ENCODE measurements at places on chromosomes 4 and X. TPM values are rescaled to one million over a fixed set of nuclear protein-coding genes. Genes with fewer than 3 reads are reported as not detected.

DNA sequence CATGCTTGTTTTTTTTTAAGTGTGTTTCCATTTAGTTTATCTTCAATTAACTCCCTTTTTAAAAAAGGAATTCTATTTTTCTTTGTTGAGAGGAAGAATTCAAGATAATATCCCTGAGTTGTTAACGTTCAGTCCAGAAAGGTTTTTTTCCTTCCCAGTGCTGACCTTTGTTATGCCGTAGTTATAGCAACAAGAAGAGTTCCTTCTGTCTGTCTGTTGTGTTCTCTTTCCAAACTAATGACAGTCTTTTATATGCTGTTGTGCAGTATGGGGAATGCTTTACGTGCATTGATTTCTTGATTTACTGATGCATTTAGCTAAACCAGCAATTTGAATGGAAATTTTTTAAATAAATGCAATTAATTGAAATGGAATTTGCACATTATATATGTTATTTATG, 6.6 kb upstream of the CXXC4 start:
- H3K27ac ChIP-seq: no peak overlapping the region
- no peak for DNase-seq
- no peaks in the 10 kb centered on the region for H3K4me1 ChIP-seq

MAGEE2 gene
- not detected for total RNA-seq

DNA sequence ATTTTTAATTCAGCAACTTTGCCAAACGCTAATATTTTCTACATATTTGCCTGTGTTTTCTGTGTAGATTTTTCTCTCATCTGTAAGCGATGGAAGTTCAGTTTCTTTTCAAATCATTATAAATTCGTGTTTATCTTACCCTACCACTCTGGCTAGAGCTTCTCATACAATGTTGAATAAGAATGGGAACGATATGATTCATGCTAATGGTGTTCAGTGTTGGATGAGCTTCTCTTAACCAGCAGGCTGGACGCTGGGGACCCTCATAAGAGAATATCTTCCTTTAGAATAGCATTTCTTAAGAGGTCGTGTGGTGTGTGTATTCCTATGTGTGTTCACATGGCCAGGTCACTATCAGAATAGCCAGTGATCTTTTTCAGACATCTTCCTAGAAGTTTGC, 31.0 kb downstream of the NSDHL start:
- DNase-seq: no peak
- H3K4me1 ChIP-seq: no peaks in the 10 kb centered on the region
- H3K36me3 ChIP-seq: peaks cover 55% of the 10 kb centered on the region
- no peak overlapping the region for H3K27ac ChIP-seq
- no peaks in the 10 kb centered on the region for H3K27me3 ChIP-seq

DNA sequence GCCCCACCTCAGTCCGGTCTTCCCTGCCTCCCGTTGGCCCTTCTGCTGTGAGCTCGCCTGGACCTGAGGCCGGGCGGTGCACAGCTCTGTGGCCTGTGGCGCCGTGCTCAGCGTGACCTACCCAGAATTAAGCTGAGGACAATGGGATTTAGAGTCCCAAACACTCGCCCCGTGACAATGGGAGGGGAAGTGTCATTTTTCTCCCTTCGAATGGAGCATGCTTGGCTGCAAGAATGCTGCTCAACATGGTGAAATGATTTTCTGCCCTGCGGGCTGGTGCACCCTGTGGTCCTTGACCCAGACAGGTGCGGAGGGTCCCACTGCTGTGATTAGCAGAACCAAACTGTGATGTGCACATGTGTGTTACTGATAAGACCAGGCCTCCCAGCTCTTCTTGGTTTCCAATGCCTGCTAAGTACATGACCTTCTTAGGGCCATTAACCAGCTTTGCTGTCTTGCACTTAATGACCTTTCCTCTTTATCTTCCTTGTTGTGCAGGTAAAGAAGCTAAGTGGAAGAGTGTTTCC, 772 bp downstream of the EOLA1 start:
- no peaks in the 10 kb centered on the region for H3K27me3 ChIP-seq
- no peak for DNase-seq
- peaks cover 15% of the 10 kb centered on the region for H3K4me1 ChIP-seq
- H3K36me3 ChIP-seq: peaks cover 9% of the 10 kb centered on the region
- H3K27ac ChIP-seq: peak overlapping the region; percentile 100

DNA sequence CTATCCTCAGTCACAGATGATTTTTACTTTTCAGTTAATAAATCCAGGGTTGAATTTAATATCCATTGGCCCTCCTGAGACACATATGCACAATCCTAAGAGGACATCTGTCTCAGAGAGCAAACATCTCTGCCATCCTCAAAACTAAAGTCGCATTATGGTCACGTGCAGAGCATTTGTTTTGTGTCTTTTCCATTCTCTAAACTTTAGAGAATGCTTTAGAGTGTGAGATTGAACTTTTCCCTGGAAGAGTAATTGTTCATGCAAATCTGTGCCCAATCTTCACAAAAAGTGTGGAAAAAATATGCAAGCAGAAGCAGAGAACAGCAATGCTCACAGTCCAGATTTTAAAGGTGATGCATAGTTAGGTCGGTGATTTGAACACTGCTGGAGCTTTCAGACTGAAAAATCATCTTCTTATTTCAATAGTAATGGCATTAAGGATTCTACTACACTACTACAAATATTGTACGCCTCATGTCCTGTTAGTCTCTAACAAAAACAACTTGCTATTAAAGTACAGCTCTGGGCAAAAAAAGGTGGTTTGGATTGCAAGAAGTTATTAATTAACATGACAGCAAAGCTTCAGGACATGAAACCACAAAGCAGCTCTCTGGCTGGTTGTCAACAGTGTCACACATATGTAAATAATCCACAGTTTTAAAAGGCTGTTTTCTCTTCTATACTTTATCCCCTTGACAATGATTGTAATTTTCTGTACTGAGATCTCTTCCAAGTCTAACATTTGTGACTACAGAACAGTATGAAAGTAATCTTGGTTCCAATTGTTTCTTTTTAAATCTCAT, 19.9 kb downstream of the DCHS2 start:
- no peaks in the 10 kb centered on the region for H3K36me3 ChIP-seq
- H3K4me3 ChIP-seq: no peak overlapping the region
- H3K27me3 ChIP-seq: peaks cover 30% of the 10 kb centered on the region
- no peak overlapping the region for H3K27ac ChIP-seq
- no peak for DNase-seq
- no peaks in the 10 kb centered on the region for H3K4me1 ChIP-seq

GRCh38 chrX:38069273-38069672, 62.9 kb downstream of the SYTL5 start:
- H3K4me1 ChIP-seq: no peaks in the 10 kb centered on the region
- H3K27ac ChIP-seq: no peak overlapping the region

DNA sequence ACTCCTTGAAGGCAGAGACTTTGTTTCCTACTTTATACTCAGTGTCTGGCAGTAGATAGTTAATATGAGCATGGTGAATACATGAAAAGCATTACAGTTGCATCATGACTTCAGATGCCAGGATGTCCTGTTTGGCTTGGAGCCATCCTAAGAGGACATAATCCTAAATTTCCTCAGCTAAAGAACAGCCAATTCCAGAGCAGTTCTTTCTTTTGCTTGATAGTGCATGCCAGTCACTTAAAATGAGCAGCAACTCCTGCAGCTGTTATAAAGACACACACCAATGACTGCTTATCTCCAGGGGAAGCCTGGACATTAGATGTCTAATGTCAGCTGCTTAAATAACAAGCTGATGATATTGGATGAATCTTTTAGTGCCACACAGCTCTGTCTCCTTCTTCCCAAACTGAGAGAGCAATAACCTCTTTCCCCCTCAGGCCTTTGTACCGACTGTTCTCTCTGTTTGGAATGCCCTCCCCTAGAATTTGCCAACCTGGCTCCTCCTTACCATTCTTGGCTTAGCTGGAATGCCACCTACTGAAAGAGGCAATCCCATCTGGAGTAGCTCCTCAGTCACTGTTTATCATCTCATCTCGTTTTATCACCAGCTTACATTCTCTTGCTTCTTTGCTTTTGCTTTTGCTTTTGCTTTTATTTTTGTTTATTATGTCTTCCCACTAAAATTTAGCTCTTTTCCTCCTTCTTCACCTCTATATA, 100.8 kb upstream of the USP38 start:
- no peaks in the 10 kb centered on the region for H3K4me1 ChIP-seq
- H3K27ac ChIP-seq: no peak overlapping the region
- DNase-seq: no peak
- H3K36me3 ChIP-seq: no peaks in the 10 kb centered on the region
- H3K27me3 ChIP-seq: no peaks in the 10 kb centered on the region

DNA sequence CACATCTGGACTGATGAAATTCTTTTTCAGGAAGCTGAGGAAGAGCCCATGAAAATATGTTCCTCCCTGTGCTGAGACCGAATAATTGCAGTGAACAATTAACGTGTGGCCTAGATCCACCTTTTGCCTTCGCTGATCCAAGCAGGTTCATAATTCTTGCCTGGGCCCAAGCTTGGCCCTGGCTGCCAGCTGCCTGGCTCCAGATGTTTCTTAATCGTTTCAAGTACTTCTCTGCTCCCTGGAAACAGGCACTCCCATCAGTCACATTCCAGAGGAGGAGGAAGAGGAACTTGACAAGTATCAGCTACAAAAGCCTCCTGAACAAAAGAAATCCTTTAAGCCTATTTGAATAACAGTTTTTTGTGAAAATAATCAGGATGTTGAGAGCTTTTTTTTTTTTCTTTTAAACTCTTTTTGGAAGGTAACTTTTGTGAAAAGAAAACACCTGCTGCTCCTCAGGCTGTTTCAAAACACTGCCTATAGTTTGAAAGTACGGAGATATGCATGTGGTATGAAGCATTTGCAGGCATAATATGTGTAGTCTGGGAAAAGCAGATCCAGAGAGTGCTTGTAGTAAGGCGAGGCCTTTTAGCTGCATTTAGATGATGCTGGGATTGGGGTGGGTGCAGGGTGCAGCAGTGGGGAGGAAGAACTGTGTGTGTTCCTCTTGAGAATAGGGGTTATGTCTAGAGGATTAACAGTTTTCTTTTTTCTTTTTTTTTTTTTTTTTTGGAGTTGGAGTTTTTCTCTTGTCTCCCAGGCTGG, 154.4 kb downstream of the PTTG2 start:
- H3K27me3 ChIP-seq: no peaks in the 10 kb centered on the region
- H3K4me3 ChIP-seq: no peak overlapping the region
- no peak for DNase-seq
- no peaks in the 10 kb centered on the region for H3K4me1 ChIP-seq
- H3K36me3 ChIP-seq: peaks cover 83% of the 10 kb centered on the region

DNA sequence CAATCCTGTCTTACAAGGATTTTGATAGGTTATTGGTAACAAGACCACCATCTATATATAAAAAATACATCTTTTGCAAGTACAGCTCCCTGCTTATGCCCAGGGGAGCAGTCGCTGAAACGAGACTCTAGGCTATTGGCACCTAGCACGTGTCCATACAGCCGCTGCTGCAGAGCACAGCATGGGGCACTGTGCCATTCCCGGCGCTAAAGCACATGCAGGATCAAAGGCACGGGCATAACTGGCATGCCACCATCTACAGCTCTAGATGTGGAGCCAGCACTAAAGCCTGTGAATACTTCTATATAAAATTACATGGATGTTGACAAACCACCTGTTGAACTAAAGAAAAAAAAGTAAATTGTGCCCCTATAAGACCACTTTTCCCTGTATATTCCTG, 144.8 kb downstream of the COL25A1 start:
- no peak overlapping the region for H3K27ac ChIP-seq
- peaks cover 2% of the 10 kb centered on the region for H3K27me3 ChIP-seq
- DNase-seq: no peak
- no peaks in the 10 kb centered on the region for H3K36me3 ChIP-seq
- H3K4me3 ChIP-seq: no peak overlapping the region
- H3K4me1 ChIP-seq: no peaks in the 10 kb centered on the region

SLAIN2 gene
- 50.8 TPM for total RNA-seq

DNA sequence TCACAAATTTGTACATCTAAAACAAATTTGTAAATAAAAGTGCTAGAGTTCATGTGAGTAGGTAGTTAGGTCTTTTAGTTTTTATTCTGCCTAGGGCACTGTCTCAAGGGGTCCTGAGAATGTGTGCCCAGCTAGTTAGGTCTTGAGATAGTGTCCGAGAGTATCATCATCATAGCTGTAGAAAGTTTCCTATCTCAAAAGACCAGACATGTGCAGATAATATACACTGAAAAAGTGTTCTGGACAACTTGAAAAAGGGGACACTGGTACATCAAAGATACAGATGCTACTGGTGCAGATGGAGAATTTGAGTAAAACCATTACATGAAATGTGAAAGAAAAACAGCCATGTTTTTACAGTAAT, 1.8 kb upstream of the ZCCHC4 start:
- peaks cover 45% of the 10 kb centered on the region for H3K4me1 ChIP-seq
- peak overlapping the region; percentile 90 for H3K27ac ChIP-seq
- peaks cover 3% of the 10 kb centered on the region for H3K27me3 ChIP-seq
- peak overlapping the region; percentile 66 for H3K4me3 ChIP-seq
- DNase-seq: no peak

ALPK1 gene
- total RNA-seq: 26.7 TPM

CT45A2 gene
- not detected for total RNA-seq

DNA sequence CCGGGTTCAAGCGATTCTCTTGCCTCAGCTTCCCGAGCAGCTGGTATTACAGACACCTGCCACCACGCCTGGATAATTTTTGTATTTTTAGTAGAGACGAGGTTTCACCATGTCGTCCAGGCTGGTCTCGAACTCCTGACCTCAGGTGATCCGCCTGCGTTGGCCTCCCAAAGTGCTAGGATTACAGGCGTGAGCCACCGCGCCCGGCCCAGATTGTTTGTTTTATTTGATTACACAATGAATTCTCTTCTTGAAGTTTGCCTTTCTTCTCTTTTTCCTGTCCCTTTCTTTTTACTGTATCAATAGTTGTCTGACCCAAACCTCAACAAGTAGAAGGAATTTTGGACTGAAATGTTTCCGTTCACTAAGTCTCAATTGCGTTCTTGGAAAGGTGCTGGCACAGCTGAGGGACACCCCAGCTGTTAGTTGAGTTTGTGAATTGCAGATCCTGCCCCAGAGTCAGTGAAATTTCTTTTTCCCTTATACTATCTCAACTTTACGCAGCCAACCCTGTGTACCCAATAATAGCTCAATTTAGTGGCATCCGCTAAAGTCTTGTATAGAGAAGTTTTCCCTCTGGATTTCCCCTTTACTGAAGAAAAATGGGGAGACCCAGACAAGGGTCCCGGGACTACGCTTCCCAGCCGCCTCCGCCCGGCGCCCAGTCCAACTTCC, 639 bp upstream of the MTM1 start:
- peaks cover 37% of the 10 kb centered on the region for H3K4me1 ChIP-seq
- no peaks in the 10 kb centered on the region for H3K27me3 ChIP-seq
- H3K36me3 ChIP-seq: no peaks in the 10 kb centered on the region
- peak overlapping the region; percentile 74 for H3K4me3 ChIP-seq

OTUD6A gene
- not detected for total RNA-seq

GRCh38 chr4:61786211-61786610, 586.1 kb downstream of the ADGRL3 start:
- no peak overlapping the region for H3K27ac ChIP-seq
- no peaks in the 10 kb centered on the region for H3K36me3 ChIP-seq
- DNase-seq: no peak
- no peaks in the 10 kb centered on the region for H3K4me1 ChIP-seq
- H3K27me3 ChIP-seq: no peaks in the 10 kb centered on the region

Measured in activated B cell treated with CpG ODN at 0.5 μM for 24 hours (primary cell).